ENCODE measurements at places on chromosomes 6 and 20. TPM values are rescaled to one million over a fixed set of nuclear protein-coding genes. Genes with fewer than 3 reads are reported as not detected.

Gene ETV7
- not detected for total RNA-seq

Gene TSPO2
- not detected for total RNA-seq

DNA sequence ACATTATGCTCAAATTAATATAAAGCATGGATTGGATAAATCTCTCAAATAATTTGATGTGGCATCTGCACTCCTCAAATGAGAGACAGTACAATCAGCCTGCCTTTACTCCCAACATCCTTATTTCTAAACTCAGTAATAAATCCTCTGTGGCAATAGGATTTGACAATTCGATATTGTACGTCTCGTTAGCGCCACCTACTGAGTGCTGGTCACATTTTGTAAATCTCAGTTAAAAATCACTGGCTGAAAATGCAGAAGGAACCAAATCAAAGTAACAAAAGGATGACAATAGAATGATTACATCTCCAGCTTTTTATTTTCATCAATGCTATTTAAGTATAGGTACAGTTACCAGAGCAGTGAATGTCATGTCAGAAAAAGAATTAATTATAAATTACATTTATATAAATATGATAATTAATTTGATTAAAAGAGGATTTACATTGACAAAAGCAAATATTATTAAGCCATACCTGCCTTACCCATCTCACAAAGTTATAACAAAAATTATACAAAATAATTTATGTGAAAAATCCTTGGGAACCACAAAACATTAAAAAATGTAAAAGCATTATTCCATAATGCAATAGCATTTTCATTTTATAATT lies 20.2 kb upstream of the GJE1 start:
- peak; percentile 46 for DNase-seq

DNA sequence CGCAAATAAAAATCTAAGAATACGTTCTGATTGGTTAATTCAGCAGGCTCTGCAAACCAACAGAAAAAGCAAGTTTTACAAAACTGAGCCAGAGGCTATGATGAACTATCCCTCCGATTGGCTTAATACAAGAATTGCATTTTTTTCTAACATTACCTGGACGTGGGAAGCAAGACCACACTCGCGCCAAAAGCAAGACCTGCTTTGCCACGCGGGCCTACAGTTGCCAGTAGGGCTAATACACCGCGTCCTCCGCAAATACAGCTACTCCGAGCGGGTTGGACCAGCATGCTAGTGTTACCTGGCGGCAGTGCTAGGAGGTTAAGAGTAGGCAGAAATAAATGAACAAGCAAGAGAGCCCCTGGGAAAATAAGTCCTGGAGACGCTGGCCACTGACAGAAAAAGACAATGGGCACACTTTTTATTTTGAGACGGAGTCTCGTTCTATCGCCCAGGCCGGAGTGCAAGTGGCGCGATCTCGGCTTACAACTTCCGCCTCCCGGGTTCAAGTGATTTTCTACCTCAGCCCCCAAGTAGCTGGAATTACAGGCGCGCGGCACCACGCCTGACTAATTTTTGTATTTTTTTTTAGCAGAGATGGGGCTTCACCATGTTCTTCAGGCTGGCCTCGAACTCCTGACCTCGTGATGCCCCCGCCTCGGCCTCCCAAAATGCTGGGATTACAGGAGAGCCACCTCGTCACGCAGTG lies 131.9 kb upstream of the BTN3A2 start:
- no peak for DNase-seq

GRCh38 chr6:148445116-148445515 lies 102.5 kb downstream of the SASH1 start:
- DNase-seq, result no peak

- no peak for DNase-seq
Measured at GRCh38 chr6:106743612-106744011, 114.2 kb downstream of the QRSL1 start.

DNA sequence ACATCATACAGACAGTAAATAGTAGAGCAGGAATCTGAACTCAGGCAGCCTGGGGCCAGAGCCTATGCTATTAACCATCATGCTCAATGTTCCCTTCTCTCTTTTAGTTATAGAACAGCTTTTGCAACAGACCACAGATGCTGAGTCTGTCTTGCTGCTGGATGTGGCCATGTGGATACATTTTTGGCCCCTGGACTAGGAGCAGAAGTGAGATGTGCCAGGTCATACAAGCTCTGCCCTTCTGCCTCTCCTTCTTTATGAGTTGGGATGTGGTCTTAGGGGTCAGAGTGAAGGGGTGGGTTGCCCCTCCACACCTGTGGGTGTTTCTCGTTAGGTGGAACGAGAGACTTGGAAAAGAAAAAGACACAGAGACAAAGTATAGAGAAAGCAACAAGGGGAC lies 14.6 kb upstream of the AARS2 start:
- DNase-seq, result no peak

- DNase-seq, result no peak
Measured at GRCh38 chr6:127539272-127539671, 20.1 kb upstream of the MTCL3 start.

- no peak for DNase-seq
Measured at GRCh38 chr6:626236-626635, 30.7 kb downstream of the HUS1B start.

GRCh38 chr6:26044140-26045064 lies 42.8 kb upstream of the HFE start:
- peak; percentile 53 for DNase-seq

- peak; percentile 75 for DNase-seq
Measured at GRCh38 chr6:170048615-170049256, 242.1 kb downstream of the DLL1 start.

GRCh38 chr6:24323632-24324337 lies 34.1 kb downstream of the DCDC2 start:
- no peak for DNase-seq

Measured in Right ventricle myocardium superior (tissue), 1 donor.